ENCODE measurements at places on chromosomes 1 and 21.

- DNase-seq, result no peak
These were observed 118.2 kb downstream of the LEPR start for GRCh38 chr1:65538664-65539063.

- no peak for DNase-seq
These were observed at the start of gene FCRL4 for GRCh38 chr1:157597959-157598667. FCRL4 (minus strand) TSS chr1:157598085; CDS start chr1:157597944, 141 bp downstream.

GRCh38 chr1:38134294-38134755 is 87.7 kb upstream of the POU3F1 start:
- DNase-seq, result no peak

DNA sequence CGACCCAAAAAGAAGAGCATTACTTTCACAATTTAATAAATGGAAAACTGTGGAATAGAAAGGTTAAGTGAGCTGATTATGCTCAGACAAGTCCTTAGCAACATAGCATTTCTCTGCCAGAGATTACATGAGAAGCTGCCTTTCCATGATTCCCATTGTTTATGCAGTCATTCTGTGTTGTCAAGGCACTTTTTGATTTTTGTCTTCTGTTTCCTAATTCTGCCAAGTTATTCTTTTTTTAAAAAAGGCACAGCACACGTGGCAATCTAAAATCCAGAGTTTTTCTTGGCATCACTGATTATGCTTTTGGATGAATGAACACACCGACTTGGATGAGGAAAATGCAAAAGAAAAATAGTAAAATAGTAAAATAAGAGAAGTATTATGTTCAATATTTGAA is 185.0 kb downstream of the RGS7 start:
- DNase-seq, result no peak

DNA sequence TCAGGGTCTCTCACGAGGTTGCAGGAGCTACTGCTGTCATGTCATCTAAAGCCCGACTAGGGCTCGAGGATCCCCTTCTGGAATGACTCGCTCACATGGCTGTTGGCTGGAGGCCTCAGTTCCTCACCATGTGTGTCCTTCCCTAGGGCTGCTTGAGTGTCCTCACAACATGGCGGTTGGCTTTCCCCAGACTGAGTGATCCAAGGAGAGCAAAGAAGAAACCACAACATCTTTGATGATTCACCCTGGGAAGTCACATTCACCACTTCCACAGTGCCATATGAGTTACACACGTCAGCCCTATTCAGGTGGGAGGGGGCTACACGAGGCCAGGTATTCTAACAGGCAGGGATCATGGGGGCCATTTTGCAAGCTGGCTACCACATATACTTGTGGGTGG is 64.9 kb downstream of the FHAD1 start:
- DNase-seq, result no peak

DNA sequence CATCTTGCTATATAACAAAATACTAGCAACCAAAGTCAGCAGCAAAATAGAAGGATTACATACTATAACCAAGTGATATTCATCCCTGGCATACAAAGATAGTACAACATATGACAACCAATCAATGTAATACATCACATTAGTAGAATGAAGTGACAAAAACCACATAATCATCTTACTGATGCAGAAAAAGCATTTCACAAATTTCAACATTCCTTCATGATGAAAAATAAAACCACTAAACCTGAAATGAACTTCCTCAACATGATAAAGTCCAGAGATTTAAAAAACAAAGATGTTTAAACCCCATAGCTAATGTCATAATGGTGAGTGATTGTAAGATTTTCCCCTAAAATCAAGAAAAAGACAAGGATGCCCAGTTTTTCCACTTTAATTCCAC is 18.6 kb downstream of the RO60 start:
- DNase-seq, result no peak

- DNase-seq, result no peak
These were observed 8.4 kb upstream of the C1orf185 start for GRCh38 chr1:51093581-51093980.

DNA sequence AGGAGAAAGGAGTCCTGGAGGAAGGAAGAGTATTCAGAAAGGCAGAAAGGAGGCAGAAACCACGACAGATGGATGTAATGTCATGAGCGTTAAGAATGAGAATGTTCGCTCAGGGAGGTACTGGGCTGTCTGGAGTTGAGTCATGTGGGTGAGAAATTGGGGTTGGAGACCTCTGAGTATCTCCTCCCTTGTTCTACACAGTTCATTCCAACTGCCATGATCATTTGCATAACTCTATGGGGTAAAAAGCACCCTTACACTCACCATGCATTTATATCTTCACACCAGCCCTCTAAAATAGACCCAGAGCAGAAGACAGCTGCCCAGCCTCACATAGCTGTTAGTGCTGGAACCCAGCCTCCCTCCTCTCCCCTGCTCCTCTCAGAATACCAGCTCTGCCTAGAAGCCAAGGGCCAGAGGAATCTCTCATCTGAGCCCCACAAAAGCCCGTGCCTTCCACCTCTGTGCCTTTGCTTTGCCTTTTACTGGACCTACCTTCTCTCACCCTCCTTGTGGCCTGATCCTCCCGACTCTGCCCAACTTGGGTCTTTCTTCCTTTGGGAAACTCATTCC is 85.2 kb downstream of the BEND5 start:
- no peak for DNase-seq

DNA sequence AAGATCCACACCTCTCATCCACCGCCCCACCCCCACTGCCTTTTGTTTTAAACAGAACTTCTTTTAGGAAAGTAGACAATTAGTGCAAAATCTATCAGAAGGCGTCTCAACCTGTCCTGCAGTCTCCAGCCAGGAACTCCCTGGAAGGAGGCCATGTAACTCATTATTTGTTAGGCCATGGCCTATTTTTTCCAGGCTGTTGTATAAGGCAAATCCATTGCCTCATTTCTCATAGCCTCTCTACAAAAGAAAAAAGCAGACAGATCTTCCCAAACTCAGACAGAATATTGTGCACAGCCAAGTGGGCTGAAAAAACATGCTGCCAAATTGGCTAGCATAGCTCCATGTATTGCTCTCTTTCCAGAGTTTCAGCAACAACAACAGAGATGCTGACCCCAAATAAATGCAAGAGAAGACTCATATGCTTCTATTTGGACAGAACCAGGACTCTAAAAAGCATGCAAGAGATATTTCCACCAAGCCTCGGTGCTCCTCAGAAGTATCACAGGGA is 770.7 kb upstream of the CXADR start:
- no peak for DNase-seq

All from NCI-H526 treated with DMSO at 0.1 percent for 48 hours (cell line).